CD4-positive, CD25-positive, alpha-beta regulatory T cell (primary cell): ENCODE measurements at places on chromosomes 5 and 9.

DNA sequence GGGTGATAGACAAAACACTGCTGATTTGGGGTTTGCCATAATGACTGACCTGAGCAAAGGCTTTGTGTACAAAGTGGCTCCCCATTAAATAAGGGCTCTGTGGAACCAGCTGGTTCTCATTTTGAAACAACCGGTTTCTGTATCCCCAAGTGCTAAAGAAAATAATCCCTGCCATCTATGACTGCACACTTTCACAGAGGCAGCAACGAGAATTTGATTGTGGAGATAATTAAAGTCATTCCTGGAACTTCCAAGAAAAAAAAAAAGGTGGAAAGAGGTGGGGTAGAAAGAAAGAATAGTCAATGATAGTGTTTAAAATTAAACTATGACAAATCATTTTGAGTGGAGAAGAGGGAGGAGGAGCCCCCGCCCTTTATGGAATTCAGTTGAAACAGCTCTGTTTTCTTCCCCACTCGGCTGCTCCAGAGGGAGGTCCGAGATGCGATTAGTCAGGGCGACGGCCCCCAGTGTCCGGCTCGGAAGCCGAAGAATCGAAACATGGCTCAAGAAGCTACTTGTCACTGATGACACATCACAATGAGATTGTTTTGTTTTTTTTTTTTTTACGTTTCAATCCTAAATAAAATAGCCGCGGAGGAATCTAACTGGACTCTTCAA is 38.4 kb downstream of the EBF1 start:
- DNase-seq, result no peak

- no peak for DNase-seq
Measured at GRCh38 chr9:87685871-87686519, 39.9 kb upstream of the CTSL start.

GRCh38 chr5:178433273-178433775 is 156.9 kb downstream of the COL23A1 start:
- DNase-seq, result no peak

- no peak for DNase-seq
Measured at GRCh38 chr9:100160021-100160420, 61.0 kb downstream of the INVS start.

- DNase-seq, result no peak
Measured at GRCh38 chr5:73482383-73483136, 15.7 kb upstream of the BTF3 start.

- no peak for DNase-seq
Measured at GRCh38 chr5:98433022-98433421, 340.4 kb upstream of the RGMB start.
